ENCODE measurements at places on chromosomes 6 and 20.

DNA sequence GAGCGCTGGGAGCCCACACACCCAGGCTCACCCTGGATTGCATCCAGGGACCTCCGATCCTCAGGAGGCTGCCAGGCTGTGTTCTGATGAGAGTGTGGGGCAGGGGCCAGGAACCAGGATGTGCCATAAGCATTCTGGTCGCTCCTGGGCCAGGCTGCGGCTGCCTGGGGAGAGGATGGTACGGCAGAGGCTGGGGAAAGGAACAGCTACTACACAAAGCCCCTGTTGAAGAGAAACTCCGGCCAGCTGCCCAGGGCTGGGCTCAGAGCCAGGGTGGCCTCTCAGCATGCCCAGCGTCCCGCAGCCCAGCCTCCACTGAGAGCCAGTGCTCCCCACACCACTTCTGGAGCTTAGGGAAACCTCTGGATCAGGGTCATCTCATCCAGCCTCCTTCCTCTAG lies 21.7 kb upstream of the OCSTAMP start:
- no peak for DNase-seq

- peak; percentile 40 for DNase-seq
These were observed 606 bp downstream of the ID4 start for GRCh38 chr6:19837511-19838441.

DNA sequence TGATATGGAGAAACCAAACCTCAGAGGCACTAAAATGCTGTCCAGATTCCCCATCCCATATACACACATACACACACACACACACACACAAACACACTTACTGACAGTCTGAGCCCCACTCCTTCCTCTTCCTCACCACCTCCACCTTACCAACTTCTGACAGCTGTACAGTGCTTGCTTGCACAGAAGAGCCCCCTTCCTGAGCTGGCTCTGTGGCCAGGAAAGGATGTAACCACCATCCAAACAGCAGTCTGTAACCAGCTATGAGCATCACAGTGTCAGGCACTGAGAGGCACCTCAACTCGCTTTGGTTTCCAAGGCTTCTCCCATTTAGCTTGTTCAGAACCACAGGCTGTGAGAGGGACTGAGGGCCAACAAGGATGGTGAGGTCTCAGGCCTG lies 5.9 kb upstream of the C6orf136 start:
- no peak for DNase-seq

DNA sequence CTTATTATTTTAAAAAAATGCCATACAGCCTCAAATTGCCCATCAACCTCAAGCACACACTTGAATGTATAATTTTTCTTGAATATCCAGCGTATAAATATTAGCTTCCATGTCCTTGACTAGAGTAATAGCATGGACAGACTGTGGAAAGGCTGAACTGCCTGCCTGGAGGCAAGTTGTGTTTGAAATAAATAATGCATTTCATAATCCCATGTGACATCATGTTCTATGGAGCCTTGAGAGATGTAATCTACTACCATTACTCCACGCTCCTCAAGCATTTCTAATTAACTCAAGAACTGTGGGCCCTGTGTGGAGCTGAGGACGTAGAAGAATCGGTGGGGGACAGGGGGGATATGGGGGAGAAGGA lies 94.2 kb downstream of the CDS2 start:
- DNase-seq = no peak

GRCh38 chr6:10771371-10771894 lies 23.8 kb downstream of the TMEM14B start:
- DNase-seq = no peak

DNA sequence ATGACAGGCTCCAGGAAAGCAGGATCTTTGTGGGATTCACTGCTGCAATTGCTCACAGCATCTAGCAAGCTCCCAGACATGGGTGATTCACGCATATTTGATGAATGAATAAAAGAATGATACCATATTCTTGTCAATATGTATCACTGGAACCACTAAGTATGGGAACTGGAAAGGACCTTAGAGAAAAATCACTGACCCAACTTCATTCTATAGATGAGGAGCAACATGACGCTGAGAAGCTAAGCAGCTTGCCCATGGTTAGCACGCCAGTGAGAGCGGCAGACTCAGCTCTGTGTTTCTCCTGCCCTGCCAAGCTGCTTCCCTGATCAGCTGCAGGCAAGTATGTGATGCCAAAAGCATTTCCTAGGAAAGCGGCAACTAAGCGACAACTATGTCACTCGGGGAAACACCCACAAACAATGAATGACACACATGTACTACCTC lies 66.8 kb downstream of the PPP1R3G start:
- DNase-seq = peak; percentile 80

GRCh38 chr20:40769677-40770285 lies 80.7 kb upstream of the MAFB start:
- no peak for DNase-seq

DNA sequence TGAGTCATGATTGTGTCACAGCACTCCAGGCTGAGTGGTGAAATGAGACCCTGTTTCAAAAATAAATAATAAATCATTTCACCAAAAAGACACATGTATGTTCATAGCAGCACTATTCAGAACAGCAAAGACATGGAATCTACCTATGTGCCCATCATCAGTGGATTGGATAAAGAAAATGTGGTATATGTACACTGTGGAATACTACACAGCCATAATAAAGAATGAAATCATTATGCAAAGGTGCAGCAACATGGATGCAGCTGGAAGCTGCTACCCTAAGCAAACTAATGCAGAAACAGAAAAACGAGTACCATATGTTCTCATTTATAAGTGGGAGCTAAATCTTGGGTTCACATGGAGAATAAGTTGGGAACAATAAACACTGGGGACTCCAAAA lies 33.1 kb downstream of the ZNF451 start:
- DNase-seq = no peak

DNA sequence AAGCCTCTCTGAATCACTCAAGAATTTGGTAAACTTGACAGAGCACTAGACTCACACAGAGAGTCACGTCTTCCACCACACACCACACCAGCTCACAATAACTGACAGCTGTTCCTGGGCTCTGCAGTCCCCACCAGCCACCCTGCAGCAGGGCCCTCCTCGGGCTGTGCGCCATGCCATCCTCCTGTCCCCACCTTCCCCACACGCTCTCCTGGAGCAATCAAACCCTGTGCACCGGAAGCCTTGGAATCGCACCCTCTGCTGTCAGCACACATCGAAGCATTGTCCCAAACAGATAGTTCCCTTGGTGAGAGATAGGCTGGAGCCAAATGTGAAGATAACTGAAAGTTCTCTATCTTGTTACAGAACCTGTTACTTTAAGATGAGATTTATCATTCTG lies 191.0 kb downstream of the TBXT start:
- DNase-seq = no peak

- no peak for DNase-seq
These were observed 19.9 kb downstream of the SLC2A4RG start for GRCh38 chr20:63759377-63759901.

GRCh38 chr6:43856005-43856765 lies 86.2 kb downstream of the VEGFA start:
- peak; percentile 44 for DNase-seq

GRCh38 chr6:31543639-31544038 lies 1.8 kb upstream of the DDX39B start:
- DNase-seq = no peak

GRCh38 chr6:88048578-88048977 lies 937 bp downstream of the SPACA1 start:
- no peak for DNase-seq

DNA sequence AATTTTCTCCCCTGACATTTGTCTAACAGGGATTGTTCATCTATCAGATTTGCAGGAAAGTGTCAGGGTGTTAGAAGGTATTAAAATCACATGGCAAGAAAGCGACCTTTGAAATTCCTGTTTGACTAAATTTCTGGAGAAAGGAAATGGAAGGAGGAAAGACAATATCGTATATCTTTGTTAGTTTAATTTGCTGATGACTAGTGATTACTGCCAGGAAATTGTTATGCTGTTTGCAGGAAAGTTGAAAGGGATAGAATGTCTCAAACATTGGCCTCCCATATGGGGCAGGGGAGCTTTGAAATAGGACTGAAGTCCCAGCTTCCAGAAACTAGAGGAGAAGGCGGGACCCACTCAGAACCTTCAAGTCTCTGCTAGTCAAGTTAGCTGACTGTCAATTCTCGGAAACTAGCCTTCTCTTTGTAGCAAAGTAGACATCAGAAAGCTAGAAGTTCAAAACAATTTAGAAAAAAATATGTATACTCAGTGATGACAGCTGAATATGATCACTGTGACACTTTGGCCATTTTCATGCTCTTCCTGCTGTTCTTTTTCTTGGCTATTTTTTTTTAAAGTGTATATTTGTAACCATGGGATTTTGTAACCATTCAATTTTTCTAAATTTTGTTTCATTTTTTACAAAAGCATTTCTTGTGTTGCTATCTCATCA lies 53.4 kb upstream of the RALGAPA2 start:
- DNase-seq = no peak

DNA sequence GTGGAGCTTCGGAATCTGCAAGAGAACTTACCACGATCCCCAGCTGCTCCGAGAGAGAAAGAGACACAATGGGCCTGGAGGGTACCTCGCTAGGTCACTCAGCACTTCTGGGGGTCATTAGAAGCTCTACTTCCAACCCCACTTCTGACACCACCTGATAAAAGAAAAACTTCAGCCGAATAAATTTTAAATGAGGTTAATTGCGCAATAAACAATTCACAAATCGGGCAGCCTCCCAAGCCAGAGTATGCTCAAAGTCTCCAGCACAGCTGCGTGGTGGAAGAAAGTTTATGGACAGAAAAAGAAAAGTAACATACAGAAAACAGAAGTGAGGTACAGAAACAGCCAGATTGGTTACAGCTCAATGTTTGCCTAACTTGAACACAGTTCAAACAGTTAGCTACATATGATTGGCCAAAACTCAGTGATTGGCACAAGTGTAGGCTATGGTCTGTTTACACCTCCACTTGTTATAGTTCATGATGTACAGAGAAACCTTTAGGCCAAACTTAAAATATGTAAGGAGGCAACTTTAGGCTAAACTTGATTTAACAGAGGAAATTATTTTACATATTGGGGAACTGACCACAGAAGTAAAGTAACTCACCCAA lies 52.6 kb downstream of the COL11A2 start:
- no peak for DNase-seq

DNA sequence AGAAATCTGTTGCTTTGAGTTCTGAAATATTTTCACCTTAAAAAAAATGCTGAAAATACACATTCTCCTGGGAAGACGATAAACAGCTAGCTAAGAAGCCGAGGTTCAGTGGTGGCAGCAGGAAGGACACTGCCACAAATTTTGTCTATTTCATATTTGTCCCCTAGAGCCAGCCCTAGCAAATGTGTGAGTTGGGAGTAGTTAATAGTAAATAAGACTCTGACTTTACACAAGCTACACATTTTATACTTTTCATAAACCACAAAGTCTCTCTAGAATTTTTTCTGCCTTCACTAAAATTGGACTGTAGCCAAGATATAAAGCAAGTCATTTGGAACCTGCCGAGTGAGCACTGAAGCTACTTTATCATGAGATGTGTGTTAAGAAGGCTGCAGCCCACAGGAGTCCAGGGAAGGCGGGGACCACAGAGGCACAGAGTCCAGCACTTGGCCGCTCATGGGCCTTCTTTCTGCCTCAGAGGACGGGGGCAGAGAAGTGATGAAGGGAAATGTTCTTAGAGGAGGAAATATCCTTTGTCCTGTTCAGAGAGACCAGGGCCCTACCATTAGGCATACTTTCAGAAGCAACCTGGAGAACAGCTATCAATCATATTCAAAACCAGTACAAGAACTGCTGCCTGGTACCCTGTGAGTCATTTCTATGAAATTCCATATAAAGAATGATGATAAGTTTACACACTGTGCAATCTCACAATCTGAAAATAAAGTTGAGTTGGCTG lies 241.7 kb upstream of the TAB2 start:
- peak; percentile 62 for DNase-seq

- no peak for DNase-seq
These were observed 261.5 kb downstream of the KIF16B start for GRCh38 chr20:16311756-16312155.

GRCh38 chr6:22888163-22888752 lies 318.9 kb downstream of the HDGFL1 start:
- no peak for DNase-seq

- DNase-seq = no peak
These were observed 47.5 kb downstream of the ERMARD start for GRCh38 chr6:169798764-169799473.

DNA sequence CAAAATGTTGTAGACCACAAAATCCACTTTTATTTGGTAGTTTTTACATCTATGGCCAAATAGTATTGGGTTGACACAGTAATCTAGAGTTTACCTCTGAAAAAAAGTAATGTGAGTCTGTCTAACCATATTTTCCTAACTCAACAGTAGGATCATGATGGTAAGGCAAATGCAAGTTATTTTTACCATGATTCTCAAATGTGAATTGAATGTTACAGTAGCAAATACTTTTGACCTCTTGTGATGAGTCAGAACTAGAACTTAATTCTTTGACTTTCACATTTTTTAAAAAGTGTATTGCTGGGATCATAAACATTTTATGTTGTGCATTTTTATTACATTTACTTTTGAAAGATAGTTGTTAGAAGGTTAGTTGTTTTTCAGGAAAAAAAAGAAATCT lies 22.0 kb downstream of the RNF146 start:
- DNase-seq = peak; percentile 48

GRCh38 chr20:13567663-13568062 lies 71.1 kb downstream of the TASP1 start:
- no peak for DNase-seq

GRCh38 chr6:135535989-135536414 lies 38.5 kb upstream of the AHI1 start:
- peak; percentile 92 for DNase-seq

DNA sequence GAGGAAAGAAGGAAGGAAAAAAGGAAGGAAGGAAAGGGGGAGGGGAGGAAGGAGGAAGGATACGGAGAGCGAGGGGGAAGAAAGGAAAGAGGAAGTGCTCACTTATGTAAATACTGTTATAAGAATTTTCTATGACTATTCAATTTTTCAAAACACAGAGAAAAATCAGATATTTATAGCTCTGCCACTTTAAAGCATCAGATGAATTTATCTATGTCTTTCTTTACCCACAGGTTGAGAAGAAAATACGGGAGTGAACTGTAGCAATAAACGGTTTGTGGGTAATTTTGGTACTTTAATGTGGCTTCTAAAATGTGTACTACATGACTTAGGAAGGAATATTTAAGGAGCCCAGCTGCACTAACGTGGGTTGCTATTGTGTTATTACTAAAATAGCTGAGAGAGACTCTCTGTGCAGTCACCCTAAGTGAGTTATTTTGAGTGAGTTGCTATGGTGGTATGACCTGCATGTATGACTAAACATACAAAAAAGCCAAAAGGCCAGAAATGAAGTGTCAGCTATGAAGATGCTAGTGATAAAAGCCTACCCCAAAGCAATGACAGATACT lies 225.5 kb downstream of the SOD2 start:
- no peak for DNase-seq

GRCh38 chr6:46014511-46015118 lies 1.0 kb downstream of the CLIC5 start:
- DNase-seq = peak; percentile 2

DNA sequence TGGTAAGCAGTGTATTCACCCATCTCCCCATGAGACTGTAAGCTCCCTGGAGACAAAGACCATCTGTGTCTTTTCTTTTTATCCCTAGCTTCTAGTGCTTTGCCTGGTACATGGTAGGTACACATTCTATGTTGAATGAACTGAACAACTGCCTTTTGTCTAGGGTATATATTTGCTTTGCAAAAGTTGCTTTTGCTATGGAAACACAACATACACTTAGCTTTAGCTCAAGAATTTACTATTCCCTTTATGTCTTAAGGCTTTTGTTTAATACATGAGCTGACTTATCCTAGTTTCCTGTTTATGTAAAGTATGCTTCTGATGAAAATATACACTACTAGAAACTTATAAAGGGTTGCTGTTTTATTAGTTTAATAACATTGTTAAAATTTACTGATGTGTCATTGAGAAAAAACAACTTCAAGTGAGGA lies 198.2 kb downstream of the PRL start:
- peak; percentile 39 for DNase-seq

GRCh38 chr6:36222924-36223323 lies 26.4 kb downstream of the BRPF3 start:
- DNase-seq = no peak
